ENCODE measurements at places on chromosomes 5 and 9.

- DNase-seq: no peak
These were observed 31.1 kb downstream of the FBXO38 start for GRCh38 chr5:148414833-148415232.

- DNase-seq: no peak
These were observed 140.6 kb upstream of the PRLR start for GRCh38 chr5:35370871-35371270.

GRCh38 chr5:14608169-14608568, 26.6 kb downstream of the OTULINL start:
- no peak for DNase-seq

DNA sequence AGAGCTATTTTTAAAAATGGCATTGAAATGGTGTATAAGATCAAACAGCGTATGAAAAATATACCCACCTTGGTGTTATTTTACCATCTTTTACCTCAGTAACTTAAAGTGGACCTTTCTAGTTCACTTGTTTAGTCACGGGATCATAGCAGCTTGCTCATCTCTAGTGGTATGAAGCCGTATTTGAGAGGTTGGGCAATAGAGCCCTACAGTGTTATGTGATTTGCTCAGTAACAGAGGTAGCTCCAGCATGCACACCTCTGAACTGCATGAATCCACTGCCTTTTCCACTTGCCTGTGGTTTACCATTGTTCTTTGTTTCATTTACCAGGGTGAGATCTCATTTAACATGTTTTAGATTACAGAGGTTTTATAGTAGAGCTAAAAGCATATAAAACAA, 134.4 kb downstream of the ATG10 start:
- no peak for DNase-seq

DNA sequence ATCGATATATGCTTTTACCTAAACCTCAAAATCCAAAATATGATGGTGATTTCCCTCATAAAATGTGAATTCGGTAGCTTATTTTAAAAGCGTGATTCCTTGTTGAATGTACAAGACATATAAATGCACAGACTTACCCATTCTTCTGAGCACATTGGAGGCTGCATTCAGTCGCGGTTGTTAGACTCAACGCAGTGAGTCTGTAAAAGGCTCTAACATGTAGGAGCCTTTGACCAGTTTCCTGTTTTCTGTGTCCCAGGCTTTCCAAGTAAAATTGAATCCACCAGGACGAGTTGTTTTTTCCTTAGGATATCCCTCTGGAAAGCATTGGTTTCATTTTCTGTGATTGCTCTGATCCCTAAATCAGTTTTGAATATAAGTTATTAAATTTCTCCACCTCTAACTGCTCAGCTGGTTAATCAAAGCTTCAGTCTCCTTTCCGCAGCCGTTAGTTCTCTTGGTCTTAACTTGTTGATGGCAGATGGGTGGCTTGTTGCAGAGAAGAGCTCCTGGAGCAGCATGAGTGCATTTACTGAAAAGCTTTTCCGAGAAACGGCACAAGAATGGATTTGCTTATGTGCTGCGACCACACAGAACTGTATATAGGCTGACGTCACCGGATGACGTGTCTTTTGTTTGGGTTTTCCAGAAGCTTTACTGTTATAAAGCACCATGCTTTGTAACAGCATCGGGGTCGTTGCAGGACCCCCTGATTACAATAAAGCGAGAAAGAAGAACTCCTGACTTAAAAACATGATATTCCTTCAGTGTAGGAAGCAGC, at the start of gene LRRTM2:
Gene LRRTM2, minus strand, starts transcription at position 565 of the 781 bp plus-strand sequence. Its CDS starts 424 bp downstream, at position 141.
- no peak for DNase-seq

DNA sequence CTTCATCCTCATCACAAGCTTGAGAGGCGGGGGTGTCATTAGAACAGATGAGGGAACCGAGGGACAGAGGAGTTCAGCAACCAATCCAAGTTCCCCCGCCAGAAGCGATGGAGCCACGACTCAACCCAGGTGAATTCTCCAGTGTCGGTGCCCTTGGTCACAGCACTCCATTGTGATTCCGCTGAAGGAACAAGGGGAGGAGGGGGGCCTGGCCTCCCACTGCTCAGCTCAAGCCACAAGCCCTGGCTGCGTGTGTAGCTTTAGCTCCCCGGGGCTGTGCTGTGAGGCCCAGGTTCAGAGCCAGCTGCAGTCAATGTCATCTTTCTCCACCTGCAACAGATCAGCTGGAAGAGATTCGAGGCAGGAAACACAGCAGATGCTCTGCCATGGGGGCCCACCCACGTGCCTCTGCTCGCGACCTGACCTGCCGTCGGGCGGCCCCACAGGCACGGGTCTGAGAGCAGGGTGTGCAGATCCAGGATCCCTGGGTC, 72.6 kb downstream of the GTF3C4 start:
- DNase-seq: no peak

DNA sequence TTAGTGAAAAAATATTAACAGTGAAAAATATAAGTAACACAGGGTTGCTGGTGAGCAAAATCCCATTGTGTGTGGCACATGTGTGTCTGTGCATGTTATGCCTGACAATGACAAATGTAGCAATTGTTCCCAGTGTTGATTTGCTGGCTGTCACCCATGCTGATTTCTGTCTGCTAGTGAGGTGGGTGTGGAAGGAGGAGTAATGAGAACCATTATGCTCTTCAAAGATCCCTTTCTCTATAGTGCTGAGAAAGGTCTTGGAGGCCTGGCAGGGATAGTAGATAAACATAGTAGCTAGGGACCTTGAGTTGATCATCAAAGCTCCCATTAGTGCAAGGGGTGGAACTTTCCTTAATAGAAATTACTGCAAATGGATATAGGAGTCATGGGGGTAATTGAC, 152.5 kb upstream of the CLINT1 start:
- DNase-seq: no peak

GRCh38 chr5:128566178-128566577, 28.1 kb upstream of the FBN2 start:
- DNase-seq: no peak

DNA sequence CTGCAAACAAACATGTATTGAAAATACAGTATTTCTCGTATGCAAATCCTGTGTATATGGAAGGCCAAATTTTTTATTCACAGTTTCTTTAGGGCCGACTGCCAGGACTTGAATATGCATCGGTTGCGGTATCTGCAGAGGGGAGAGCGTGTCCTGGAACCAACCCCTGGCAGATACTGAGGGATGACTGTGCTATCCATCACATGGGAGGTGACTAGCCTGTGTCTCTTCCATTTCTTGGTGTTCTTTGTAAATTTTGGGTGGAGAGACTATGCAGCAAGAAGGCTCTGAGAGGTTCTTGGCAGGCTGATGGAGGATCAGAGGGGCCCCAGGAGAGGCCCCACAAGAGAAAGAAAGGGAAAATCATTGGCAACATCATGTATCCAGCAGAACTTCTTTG, 384.3 kb downstream of the YTHDC2 start:
- no peak for DNase-seq

GRCh38 chr5:157983906-157984551, 125.1 kb upstream of the CLINT1 start:
- no peak for DNase-seq

DNA sequence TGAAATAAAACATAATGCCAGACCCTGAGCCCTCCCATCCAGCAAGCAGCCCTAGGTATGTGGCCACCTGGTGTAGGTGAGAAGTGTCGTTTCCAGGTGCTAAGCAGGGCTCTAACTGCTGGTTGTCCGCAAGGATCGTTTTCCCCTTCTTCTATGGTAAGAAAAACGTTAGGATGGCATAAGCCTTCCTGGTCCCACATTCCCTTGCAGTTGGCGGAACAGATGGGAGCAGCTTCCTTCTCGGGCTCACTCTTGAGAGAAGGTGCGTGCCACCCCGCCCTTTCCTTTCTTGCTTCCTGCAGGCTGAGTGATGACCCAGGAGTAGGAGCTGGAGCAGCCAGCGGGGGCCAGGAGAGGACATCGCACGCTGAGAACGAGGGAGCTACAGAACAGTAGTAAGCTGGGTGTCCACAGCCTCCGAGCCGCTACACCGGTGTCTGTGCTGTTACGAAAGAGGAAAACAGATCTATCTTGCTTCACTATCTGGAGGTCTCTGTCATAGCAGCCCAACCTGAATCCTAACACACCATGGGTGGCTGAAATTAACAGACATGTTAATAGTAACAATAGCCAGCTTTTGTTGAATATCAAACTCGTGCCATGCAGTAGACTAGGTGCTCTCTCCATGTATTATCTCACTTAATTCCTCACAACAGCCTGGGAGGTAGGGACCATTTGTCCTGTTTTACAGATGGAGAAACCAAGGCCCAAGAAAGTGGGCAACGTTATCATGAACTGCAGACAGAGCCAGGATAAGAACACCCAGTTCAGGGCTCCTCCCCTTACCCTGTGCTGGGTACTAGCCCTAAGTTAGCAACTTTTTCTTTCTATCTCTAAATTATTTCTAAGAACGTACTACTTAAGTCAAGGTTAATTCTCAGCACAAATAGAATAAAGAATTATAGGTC, 139.8 kb downstream of the COL23A1 start:
- no peak for DNase-seq

DNA sequence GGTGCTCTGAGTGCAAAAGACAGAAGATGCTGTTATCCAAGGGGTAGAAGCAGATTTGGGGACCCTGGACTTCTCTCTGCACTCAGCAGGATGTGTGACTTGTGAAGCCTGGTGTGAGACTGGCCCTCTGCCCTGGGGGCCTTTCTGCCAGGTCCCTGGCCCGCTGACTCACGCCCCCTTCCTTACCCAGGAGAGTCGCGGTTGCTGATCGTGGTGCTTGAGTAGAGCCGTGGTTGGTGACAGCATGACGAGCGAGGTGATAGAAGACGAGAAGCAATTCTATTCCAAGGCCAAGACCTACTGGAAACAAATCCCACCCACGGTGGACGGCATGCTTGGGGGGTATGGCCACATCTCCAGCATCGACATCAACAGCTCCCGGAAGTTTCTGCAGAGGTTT, 6.5 kb downstream of the NTMT1 start:
- no peak for DNase-seq

DNA sequence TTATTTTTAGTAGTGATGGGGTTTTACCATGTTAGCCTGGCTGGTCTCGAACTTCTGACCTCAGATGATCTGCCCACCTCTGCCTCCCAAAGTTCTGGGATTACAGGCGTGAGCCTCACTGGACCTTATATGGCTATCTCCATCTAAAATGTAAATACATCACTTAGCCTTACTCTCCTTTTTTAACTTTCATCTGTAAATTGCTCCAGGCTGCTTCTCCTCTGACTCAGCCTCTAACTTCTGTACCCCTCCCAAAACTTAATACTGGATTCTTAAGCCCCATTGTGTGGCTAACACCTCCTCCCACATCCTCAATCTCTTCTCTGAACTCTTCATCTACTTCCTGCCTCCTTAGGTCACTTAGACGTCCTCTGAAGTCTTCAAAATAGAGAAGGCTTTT, 4.0 kb downstream of the SNX30 start:
- DNase-seq: peak; percentile 44

- peak; percentile 41 for DNase-seq
These were observed 505 bp downstream of the CREB3 start for GRCh38 chr9:35732800-35733541.

GRCh38 chr9:91075279-91075678, 273.7 kb downstream of the SYK start:
- DNase-seq: no peak

DNA sequence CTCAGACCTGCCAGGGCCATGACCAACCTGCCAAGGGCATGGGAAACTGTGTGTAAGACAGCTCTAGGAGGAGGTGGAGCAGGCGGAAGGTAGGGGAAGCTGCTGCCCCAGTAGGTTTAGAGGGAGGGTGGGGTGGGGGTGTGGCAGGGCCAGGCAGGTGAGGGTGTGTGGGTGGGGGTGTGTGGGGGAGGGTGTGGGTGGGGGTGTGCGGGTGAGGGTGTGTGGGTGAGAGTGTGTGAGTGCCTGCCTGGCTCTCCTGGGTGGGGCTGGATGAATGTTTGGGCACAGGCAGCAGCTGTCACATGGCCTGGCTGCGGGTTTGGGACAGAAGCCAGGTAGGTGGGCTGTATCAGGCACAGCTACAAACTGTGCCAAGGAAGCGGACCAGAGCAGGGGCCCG, 8.8 kb upstream of the N4BP3 start:
- no peak for DNase-seq

- no peak for DNase-seq
These were observed 227.3 kb upstream of the NMUR2 start for GRCh38 chr5:152632360-152632759.

- no peak for DNase-seq
These were observed 39.0 kb upstream of the CLPTM1L start for GRCh38 chr5:1383886-1384401.

- no peak for DNase-seq
These were observed 937.2 kb upstream of the DMAC1 start for GRCh38 chr9:8736805-8737204.

GRCh38 chr9:93257808-93258331, 73.9 kb downstream of the WNK2 start:
- no peak for DNase-seq

DNA sequence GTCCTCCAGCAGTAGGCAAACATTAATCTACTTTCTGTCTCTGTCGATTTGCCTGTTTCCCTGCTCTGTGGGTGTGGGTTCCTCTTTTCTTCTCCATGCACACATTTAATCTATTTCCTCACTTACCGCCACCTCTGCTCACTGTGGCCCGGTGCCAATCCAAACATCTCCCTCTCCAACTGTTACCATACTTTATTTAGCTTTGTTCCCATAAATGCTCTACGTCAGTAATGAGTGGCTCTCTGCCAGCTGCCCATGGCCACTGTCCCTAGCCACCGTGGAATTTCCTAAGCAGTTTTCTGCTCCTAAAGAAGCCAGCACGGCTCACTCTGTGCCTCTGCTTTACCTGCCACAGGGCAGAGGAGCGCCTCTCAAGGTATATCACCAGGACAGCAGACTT, 19.5 kb upstream of the GOLPH3 start:
- DNase-seq: no peak

DNA sequence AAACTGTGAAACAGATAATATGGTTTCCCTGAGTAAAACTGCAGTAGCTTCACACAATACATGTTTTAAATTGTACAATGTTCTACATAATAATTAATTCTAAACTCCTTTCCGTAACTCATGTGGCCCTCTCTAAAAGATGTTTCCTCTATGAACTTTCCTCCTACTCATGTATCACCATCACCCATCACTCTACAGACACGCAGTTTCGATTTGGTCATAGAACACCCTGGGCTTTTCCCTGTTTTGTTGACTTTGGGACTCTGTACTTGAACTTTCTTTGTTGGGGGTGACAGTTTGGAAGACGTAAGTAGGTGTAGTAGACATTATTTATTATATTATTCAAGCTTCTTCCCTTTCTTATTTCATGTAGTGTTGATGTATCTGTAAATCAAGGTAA, 44.1 kb upstream of the GABRA6 start:
- no peak for DNase-seq

- no peak for DNase-seq
These were observed 356.1 kb downstream of the SPOCK1 start for GRCh38 chr5:137142764-137143605.

GRCh38 chr5:116536316-116537083, 38.1 kb downstream of the SEMA6A start:
- DNase-seq: no peak

DNA sequence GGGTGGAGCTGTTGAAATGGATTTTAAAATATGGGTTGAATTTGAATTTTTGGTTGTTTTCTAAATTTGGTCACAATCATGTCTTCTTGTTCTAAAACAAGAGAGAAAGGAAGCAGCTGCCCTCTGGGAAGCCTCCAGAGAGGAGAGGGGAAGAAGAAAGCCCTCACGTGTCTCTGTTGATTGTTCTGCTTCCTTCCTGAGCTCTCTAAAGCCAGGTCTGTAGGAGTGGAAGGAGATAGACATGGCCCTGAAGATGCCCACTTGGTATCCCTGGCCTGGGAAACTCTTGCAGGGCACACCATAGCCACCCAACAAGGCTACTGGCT, 59.6 kb downstream of the GALNT12 start:
- DNase-seq: no peak
